Testis (tissue), 5 donors: ENCODE measurements at places on chromosomes 4 and X. TPM values are rescaled to one million over a fixed set of nuclear protein-coding genes. Genes with fewer than 3 reads are reported as not detected.

The EGFL6 gene
- polyA plus RNA-seq: 2.1 TPM

The CDX4 gene
- 0.21 TPM for polyA plus RNA-seq

- no peak for DNase-seq
- H3K4me1 ChIP-seq: no peaks in the 10 kb centered on the region
- H3K4me3 ChIP-seq: no peak overlapping the region
- no peaks in the 10 kb centered on the region for H3K27me3 ChIP-seq
- no peaks in the 10 kb centered on the region for H3K36me3 ChIP-seq
These were observed 9.9 kb upstream of the MID1 start for GRCh38 chrX:10630320-10630719.

GRCh38 chr4:165203541-165204461, 3.6 kb upstream of the KLHL2 start:
- H3K4me3 ChIP-seq: no peak overlapping the region
- H3K27ac ChIP-seq: no peak overlapping the region
- no peak for DNase-seq
- no peaks in the 10 kb centered on the region for H3K27me3 ChIP-seq
- no peaks in the 10 kb centered on the region for H3K36me3 ChIP-seq

DNA sequence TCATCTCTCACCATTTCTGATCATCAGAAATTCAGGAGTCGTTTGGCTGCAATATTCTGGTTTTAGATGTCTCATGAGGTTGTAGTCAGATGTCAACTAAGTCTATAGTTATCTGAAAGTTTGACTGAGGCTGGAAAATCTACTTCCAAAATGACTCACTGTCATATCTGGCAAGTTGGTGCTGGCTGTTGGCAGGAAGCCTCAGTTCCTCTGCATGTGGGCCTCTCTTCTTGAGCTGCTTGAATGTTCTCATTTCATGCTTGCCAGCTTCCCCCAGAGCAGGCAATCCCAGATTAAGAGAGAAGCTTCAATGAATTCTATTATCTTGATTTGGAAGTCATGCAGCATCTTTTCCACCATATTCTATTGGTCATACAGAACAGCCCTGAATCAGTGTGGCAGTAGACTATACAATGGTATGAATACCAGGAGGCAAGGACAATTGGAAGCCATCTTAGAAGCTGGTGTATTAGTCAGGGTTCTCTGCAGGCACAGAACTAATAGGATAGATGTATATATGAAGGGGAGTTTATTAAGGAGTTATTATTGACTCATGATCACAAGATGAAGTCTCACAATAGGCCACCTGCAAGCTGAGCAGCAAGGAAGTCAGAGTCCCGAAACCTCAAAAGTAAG, 46.8 kb upstream of the ELF2 start:
- H3K4me1 ChIP-seq: no peaks in the 10 kb centered on the region
- no peak overlapping the region for H3K27ac ChIP-seq
- H3K36me3 ChIP-seq: no peaks in the 10 kb centered on the region
- peak; percentile 32 for DNase-seq
- no peak overlapping the region for H3K4me3 ChIP-seq
- no peaks in the 10 kb centered on the region for H3K27me3 ChIP-seq

- H3K27ac ChIP-seq: no peak overlapping the region
- no peaks in the 10 kb centered on the region for H3K36me3 ChIP-seq
- H3K4me1 ChIP-seq: no peaks in the 10 kb centered on the region
- H3K4me3 ChIP-seq: no peak overlapping the region
- H3K27me3 ChIP-seq: no peaks in the 10 kb centered on the region
These were observed 662.2 kb upstream of the ACTRT1 start for GRCh38 chrX:128714425-128714824.

- no peaks in the 10 kb centered on the region for H3K36me3 ChIP-seq
- H3K27me3 ChIP-seq: no peaks in the 10 kb centered on the region
- no peak overlapping the region for H3K27ac ChIP-seq
- peaks cover 3% of the 10 kb centered on the region for H3K4me1 ChIP-seq
These were observed 4.4 kb upstream of the FAM184B start for GRCh38 chr4:17785858-17786257.

GRCh38 chr4:25299476-25300203, 12.9 kb upstream of the ZCCHC4 start:
- no peak overlapping the region for H3K27ac ChIP-seq
- H3K36me3 ChIP-seq: no peaks in the 10 kb centered on the region
- no peak for DNase-seq
- no peaks in the 10 kb centered on the region for H3K27me3 ChIP-seq

- H3K27me3 ChIP-seq: no peaks in the 10 kb centered on the region
- no peak for DNase-seq
- H3K36me3 ChIP-seq: no peaks in the 10 kb centered on the region
- H3K4me1 ChIP-seq: no peaks in the 10 kb centered on the region
These were observed 27.1 kb upstream of the SCRG1 start for GRCh38 chr4:173426064-173426463.

DNA sequence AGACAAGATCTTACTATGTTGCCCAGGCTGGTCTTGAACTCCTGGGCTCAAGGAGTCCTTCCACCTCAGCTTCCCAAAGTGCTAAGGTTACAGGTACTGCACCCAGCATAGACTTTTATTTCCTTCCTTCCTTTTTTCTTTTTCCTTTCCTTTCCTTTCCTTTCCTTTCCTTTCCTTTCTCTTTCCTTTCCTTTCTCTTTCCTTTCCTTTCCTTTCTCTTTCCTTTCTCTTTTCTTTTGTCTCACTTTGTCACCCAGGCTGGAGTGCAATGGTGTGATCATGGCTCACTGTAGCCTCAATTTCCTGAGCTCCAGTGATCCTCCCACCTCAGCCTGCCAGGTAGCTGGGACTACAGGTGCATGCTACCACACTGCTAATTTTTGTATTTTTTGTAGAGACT, 19.4 kb downstream of the DLG3 start:
- no peak overlapping the region for H3K4me3 ChIP-seq
- no peak overlapping the region for H3K27ac ChIP-seq
- no peaks in the 10 kb centered on the region for H3K27me3 ChIP-seq
- no peaks in the 10 kb centered on the region for H3K4me1 ChIP-seq
- no peak for DNase-seq
- no peaks in the 10 kb centered on the region for H3K36me3 ChIP-seq

DNA sequence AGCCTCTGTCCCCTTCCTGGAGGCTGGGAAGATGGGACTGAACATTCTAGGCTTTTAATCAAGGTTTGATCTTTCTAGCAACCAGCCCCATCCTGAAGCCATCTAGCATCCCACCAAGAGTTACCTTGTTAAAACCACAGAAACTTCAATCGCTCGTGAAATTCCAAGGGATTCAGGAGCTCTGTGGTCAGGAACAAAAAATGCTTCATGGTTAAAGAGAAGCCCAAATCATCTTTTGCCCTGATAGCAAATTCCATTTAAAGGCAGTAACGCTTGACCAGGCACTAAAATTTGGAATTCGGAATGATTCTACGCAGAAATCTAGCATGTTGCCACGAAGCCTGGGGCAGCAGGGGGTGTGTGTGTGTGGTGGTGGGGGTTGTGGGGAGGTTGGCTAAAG, 47.8 kb downstream of the CASP6 start:
- H3K27ac ChIP-seq: no peak overlapping the region
- no peak overlapping the region for H3K4me3 ChIP-seq
- no peak for DNase-seq
- no peaks in the 10 kb centered on the region for H3K27me3 ChIP-seq

DNA sequence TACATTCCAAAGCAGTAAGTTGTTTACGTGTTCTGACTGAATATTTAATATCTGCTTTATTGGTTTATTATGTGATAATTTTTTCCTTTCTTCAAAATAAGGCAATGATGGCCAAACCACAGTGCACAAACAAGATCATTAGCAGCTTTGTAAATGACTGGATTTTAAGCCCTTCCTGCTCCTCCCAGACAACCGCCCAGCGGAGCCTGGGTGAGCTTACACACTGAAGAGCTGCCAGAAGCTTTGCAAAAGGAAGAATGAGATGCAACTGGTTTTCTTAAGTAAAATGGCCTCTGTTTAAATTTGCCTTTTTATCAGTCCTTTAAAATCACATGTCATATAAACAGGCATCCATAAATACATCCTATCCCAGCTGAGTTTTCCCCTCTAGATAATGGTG, 52.2 kb downstream of the SPARCL1 start:
- no peak overlapping the region for H3K27ac ChIP-seq
- no peak overlapping the region for H3K4me3 ChIP-seq
- H3K4me1 ChIP-seq: no peaks in the 10 kb centered on the region
- H3K36me3 ChIP-seq: no peaks in the 10 kb centered on the region
- DNase-seq: no peak

- no peaks in the 10 kb centered on the region for H3K36me3 ChIP-seq
- no peaks in the 10 kb centered on the region for H3K27me3 ChIP-seq
- H3K4me3 ChIP-seq: no peak overlapping the region
- H3K27ac ChIP-seq: no peak overlapping the region
- H3K4me1 ChIP-seq: no peaks in the 10 kb centered on the region
- no peak for DNase-seq
These were observed 43.6 kb upstream of the FAM156A start for GRCh38 chrX:53001958-53002357.

DNA sequence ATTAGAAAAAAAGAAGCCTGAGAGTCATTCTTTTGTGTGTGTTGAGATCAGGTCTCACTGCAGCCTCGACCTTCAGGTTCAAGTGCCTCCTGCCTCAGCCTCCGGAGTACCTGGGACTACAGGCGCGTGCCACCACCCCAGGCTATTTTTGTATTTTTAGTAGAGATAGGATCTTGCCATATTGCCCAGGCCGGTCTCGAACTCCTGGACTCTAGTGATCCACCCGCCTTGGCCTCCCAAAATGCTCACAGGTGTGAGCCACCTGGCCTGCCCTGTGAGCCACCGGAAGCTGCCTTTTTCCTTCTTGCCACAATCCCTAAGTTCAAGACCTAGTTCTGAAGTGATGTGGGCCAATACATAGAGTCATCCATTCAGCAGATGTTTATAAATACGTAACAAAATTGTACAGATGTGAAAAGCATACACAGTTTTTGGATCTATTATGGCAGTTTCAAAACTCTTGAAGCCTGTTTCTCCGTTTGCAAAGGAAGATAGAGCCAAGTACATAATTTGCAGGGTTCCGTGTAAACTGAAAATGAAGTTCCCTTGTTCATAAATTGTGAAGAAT, 536 bp upstream of the CTSO start:
- H3K36me3 ChIP-seq: no peaks in the 10 kb centered on the region
- H3K27me3 ChIP-seq: no peaks in the 10 kb centered on the region
- H3K4me3 ChIP-seq: peak overlapping the region; percentile 86
- H3K4me1 ChIP-seq: peaks cover 2% of the 10 kb centered on the region

- H3K27me3 ChIP-seq: no peaks in the 10 kb centered on the region
- H3K4me1 ChIP-seq: peaks cover 4% of the 10 kb centered on the region
- peak; percentile 62 for DNase-seq
- no peaks in the 10 kb centered on the region for H3K36me3 ChIP-seq
- peak overlapping the region; percentile 28 for H3K27ac ChIP-seq
These were observed 69.3 kb upstream of the LDB2 start for GRCh38 chr4:16967722-16968121.

- H3K27me3 ChIP-seq: no peaks in the 10 kb centered on the region
- no peaks in the 10 kb centered on the region for H3K36me3 ChIP-seq
- H3K4me3 ChIP-seq: no peak overlapping the region
- no peak overlapping the region for H3K27ac ChIP-seq
These were observed 94.9 kb downstream of the ENPP6 start for GRCh38 chr4:184122631-184123408.

DNA sequence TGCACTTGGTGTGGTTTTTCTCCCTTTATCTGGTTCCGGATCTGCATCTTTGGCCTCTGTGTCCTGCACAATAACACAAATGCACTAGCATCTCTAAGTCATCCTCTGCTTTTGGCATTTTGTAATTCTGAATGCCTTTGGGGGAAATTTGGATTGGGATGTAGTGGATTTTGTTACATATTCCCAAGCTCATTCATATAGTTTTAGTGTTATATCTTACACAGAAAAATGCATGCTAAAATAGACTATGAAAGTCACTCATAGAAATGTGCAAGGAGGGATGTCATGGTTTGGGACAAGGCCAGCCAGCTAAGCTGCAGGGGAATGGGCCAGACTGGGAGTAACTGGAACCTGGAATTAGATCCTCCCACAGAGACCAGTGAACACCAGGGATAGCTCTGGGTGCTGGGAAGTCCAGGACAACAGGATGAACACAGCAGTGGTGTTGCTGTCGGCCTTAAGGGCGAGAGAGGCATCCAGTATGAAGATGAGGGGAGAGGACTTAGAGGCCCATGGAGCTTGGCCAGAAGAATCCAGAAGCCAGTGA, 20.1 kb downstream of the ENPP6 start:
- DNase-seq: no peak
- no peaks in the 10 kb centered on the region for H3K4me1 ChIP-seq
- H3K27me3 ChIP-seq: no peaks in the 10 kb centered on the region
- H3K27ac ChIP-seq: no peak overlapping the region

DNA sequence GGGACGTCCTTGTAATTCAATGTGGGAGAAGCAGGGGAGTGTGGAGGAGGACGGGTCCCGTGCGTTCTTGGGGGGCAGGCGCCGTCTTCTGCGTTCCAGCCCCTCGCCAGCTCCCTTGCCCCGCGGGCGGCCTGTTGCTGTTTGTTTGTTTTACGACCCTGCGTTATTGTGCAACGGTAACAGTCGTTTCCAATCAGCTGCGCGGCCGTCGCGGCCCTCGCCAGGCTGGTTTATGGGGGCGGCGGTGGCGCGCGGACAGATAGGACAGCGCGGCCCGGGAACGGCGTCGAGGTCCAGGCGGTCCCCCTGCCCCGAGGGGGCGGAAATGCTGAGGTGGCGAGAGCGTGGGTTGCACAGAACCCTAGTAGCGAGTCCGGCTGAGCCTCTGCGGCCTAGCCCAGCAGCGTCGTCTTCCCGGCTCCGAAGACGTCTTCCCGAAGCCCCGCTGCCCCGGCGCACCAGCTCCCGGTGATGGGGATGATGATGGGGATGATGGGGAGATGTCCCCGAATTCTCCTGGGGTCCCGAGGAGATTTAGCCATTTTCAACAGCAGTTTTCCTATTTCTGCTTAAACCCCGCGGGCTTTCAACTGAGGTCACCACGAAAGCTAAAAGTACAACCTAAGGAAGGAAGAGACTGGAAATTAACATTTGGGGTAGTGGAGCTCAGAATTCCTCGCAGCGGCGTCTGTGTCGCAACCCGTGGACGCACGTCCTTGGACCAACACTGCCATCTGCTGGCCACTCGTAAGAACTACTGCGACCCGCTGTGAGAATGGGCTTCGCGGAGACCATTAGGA, 4.8 kb downstream of the PDGFRA start:
- no peaks in the 10 kb centered on the region for H3K36me3 ChIP-seq
- peaks cover 15% of the 10 kb centered on the region for H3K4me1 ChIP-seq
- peak overlapping the region; percentile 77 for H3K4me3 ChIP-seq
- no peaks in the 10 kb centered on the region for H3K27me3 ChIP-seq
- peak overlapping the region; percentile 84 for H3K27ac ChIP-seq

DNA sequence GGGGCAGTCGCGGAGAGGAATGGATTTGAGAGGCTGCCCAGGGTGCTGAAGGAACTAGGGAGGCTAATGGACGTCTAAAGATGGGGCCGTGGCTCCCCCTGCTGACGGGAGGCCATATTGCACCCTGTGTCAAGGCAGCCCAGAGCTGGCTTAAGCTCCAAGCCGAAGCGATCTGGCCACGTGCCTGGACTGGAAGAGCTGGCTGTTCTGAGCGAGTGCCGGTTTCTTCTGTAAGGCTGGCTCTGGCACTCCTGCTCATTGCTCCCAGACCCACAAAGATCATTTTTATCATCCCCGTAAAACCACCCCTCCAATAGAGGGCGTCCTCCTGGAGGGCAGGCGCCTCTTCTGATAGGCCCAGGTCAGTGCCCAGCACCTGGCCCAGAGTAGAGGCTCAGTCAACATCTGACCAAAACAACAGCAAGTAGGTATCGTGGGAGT, 5.6 kb downstream of the PNCK start:
- H3K4me3 ChIP-seq: no peak overlapping the region
- peak; percentile 94 for DNase-seq
- H3K4me1 ChIP-seq: no peaks in the 10 kb centered on the region
- H3K36me3 ChIP-seq: no peaks in the 10 kb centered on the region
- H3K27me3 ChIP-seq: no peaks in the 10 kb centered on the region
- H3K27ac ChIP-seq: no peak overlapping the region
